Spinal cord (tissue), 10 donors: ENCODE measurements at places on chromosomes 11 and 22. TPM values are rescaled to one million over a fixed set of nuclear protein-coding genes. Genes with fewer than 3 reads are reported as not detected.

Gene KRTAP5-10
- not detected for total RNA-seq

Gene ANGPTL5
- total RNA-seq, result 4.7 TPM

Gene OR52I2
- not detected for total RNA-seq

Gene HOATZ
- total RNA-seq, result 29.5 TPM

Gene RRP7A
- total RNA-seq, result 15.7 TPM

Gene RHOD
- 16.8 TPM for total RNA-seq

Gene MRGPRX3
- total RNA-seq, result 0.50 TPM

Gene MICALL1
- total RNA-seq, result 22.9 TPM

Gene FGF19
- not detected for total RNA-seq

Gene KRTAP5-2
- total RNA-seq, result not detected

Gene DAGLA
- total RNA-seq, result 8.4 TPM

Gene USP2
- 3.0 TPM for total RNA-seq

Gene RCOR2
- 3.0 TPM for total RNA-seq

GRCh38 chr11:65183201-65183891, 1.6 kb downstream of the CAPN1 start:
- DNase-seq, result no peak

DNA sequence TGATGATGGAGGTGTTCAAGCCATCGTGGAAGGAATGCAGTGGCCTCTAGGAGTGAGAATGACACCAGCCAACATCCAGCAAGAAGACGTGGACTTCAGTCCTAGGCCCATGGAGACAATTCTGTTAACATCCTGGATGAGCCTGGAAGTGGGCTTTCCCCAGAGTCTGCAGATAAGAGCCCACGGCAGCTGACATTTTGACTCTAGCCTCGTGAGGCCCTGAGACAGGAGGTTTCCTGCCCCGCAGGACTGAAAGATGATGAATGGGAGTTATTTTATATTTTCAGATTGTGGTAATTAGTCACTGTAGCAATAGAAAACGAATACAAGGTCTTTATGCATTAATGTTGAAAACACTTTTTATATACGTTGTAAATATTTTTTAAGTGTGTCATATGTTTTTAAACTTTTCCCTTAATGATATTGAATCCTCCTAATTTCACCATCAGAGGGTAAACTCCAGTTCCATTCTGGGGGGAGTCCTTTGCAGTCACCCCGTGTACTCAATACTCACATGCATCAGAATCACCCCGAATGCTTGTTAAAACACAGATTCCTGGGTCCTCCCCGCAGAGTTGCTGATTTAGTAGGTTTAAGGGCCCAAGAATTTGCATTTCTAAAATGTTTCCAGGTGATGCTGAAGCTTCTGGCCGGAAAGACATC, 570 bp upstream of the TPCN2 start:
- no peak for DNase-seq

GRCh38 chr11:82775736-82776346, 42.2 kb upstream of the FAM181B start:
- no peak for DNase-seq

- no peak for DNase-seq
These were observed 422 bp downstream of the DENND6B start for GRCh38 chr22:50326225-50326955.

DNA sequence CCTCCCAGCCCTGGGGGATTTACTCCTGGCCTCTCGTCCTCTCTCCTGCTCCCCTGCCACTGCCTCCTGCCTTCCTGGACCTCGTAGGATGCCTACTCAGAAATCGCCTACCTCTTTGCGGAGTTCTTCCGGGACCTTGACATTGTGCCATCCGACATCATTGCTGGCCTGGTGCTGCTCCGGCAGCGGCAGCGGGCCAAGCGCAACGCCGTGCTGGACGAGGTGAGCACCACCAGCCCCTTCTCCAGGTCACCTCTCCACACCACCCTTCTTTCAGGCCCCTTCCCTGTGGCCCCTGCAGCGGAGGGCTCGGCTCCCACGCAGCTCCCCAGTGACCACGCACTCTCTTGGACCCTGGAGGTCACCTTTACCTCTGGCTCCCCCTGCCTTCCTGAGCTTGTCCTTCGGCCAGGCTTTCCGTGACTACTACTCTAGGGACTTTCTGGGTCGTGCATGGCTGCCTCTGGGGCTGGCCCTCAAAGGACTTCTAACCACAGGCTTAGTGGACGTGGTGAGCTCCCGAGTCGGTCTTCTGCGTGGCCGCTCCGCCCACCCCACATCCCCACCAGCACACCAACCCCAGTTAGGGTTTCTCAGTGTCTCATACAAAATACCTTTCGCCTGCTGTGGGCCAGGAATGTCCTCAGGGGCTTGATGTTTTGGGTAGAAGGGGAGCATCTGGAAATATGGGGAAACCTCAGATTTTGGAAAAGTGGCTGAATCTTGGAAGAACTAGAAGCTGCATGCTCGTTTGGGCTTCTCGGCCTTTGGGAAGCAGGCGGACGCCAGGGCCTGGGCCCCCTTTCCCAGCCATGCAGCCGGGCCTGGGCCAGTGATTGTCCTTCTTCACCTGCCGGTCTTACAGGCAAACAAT, 24.1 kb upstream of the MYRF start:
- DNase-seq, result no peak

- DNase-seq, result no peak
These were observed 51.8 kb upstream of the LIN7C start for GRCh38 chr11:27558401-27558800.

DNA sequence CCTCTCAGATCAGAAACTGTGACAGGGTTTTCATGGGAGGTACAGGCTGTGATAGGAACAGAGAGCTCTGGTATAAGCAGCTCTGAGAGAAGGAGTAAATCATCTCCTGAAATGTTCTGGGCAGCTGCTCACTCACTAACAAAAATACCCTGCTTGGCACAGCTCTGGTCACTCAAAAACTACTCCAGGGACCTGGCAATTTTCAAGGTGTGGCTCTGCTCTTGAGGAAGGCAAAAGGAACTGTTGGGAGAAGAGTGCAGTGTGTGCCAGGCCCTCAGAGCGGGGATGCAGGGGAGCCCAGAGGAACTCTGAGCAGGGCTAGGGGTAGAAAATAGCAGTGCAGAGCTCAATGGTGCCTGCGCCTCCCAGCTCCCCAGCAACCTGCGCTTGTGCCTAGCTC, 180.5 kb upstream of the ZBED5 start:
- no peak for DNase-seq

GRCh38 chr11:16846305-16846704, 107.9 kb downstream of the C11orf58 start:
- DNase-seq, result no peak

GRCh38 chr11:16111690-16112089, 244.7 kb downstream of the SOX6 start:
- no peak for DNase-seq

DNA sequence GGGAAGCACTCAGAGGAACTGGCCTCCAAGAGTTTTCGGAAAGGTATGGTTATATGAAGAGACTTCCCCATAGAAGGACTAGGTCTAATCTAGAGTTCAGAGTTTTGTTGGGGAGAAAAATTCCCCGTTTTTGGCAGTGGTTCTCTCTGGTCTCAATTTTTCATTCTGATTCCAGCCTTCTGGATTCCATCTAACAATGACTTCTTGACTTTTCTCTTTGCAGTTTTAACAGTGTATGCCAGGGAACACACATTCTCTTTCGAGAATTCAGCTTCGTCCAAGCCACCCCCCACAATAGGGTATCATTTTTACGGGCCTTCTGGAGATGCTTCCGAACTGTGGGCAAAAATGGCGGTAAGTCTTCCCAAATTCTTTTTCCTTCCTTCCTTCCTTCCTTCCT, 115.6 kb downstream of the CSTPP1 start:
- DNase-seq, result no peak

DNA sequence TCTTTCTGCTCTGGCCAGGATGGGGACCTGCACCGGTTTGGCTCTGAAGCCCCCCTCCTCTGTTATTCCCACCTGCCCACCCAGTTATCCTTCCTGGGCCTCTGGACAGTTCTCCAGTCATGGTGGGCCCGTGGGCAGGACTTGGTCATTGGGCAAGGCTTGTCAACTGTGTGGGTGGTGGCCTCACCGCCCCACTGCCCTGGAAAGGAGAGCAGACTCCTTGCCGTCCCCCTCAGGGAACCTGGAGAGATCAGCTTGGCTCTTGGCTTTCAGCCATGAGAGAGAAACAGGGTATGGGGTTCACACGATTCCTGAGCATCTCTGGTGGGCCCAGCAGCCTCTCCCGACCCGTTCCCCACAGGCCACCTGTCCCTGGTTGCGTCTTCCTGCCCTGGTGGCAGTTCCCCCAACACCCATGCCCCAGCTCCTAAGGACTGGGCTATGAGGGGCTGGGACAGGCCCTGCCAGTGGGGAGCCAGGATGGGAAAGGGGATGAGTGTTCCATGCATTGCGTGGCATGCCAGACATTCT, 92.3 kb downstream of the MORC2 start:
- DNase-seq, result no peak

- no peak for DNase-seq
These were observed 207.5 kb downstream of the PGR start for GRCh38 chr11:100922121-100922520.

- DNase-seq, result no peak
These were observed 12.5 kb upstream of the EXPH5 start for GRCh38 chr11:108606070-108606469.

DNA sequence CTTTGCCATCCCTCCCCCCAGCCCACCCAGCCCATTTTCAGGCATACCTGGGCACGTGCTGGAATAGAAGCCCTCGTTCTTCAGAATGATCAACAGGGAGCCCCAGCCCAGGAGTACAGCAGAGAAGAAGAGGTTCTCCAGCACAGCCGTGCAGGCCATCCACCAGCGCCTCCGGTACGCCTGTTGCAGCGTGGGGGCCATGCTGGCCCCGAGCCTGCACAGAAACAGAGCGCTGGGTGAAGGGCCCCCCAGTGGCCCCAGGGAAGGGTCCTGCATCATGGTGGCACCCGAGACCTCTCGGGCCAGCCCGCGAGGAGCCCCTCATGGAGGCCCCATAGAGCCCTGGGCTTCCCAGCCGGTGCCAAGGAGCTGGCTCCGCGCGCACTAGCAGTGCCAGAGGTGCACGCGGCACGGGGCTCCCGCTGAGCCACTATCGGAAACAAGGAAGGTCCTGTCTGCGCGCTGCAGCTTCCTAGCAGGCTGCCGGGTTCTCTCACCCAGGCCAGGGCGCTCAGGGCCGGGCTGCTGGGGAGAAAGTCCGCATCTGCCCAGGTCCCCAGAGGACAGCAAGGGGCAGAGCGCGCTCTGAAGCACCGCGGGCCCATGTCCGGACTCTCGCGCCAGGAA, 1.5 kb downstream of the SLC43A1 start:
- peak; percentile 50 for DNase-seq

DNA sequence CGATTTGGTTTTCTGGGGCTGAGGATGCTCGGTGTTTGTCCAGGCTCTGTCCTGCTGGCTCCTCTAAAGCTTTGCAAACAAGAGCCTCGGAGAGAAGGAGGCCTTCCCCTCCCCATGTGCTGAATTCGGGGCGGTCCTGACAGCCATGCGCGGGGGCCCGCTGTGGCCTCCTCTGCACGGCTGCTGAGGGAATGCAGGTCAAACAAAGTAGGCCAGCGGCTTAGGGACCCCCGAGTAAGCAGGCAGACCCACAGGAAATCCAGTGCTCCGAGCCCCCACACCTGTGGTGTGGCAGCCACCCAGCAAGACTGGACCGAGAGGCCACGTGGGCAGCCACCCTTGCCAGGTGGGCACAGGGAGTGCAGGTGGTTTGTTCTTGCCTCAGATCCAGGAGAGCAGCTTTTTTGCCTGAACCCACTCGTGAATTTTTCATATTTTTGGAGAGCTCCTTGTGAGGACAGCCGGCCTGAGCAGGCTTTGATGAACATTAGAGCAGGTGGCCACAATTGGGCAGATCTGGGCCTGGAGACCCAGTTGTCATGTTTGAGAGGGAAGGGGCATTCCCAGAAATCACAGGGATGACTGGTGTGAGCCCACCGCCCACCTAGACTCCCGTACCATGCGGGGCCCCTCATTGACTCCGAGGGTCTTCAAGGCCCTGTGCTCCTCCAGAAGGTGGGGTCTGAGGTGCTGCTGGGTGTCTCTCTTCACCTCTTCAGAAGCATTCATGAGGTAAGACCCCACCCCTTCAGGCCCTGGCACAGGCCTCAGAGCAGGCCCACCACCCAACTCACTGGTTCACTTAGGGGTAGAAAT, 43.0 kb upstream of the KCNQ1OT1 start:
- DNase-seq, result no peak

- no peak for DNase-seq
These were observed 203.7 kb downstream of the PGR start for GRCh38 chr11:100925935-100926334.

GRCh38 chr11:92277871-92278270, 53.3 kb downstream of the FAT3 start:
- no peak for DNase-seq

DNA sequence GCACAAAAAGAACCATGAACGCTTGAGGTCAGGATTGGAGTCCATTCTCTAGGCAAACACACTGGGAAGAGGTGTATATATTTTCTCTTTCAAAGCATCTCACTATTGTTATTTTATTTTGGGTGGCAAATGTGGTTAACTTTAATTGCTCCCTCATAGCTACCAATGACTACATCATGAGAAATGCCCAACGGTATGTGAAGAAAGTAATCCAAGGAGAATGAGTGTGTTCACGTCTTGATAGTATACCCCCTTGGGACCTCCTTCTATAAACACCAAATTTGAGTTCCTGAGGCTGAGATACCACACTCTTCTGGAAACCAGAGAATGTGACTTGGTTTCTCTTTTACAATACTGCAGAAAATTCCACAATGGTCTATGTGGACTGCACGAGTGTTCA, 15.8 kb downstream of the OR8D1 start:
- no peak for DNase-seq

- no peak for DNase-seq
These were observed 16.2 kb downstream of the WNT7B start for GRCh38 chr22:45960477-45961386.

GRCh38 chr11:46248289-46249102, 29.0 kb upstream of the CREB3L1 start:
- no peak for DNase-seq

DNA sequence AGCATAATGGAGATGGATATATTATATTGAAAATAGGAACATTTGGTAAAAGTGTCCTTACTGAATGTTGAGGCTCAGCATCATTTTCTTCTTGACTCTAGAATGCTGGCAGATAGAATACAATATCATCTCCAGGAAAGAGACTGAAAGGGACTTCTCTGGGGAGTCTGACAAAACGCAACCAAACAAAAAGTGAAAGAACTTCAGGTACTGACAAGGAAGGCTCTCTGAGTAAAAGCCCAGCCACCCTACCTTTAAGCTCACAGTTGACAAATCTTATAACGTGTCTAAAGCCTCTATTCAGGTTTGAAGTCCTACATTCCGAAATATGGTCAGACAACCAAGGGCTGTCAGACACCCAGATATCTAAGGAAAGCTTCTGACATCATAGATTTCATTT, 590.8 kb downstream of the SOX6 start:
- DNase-seq, result no peak

GRCh38 chr11:112697391-112698178, 263.6 kb upstream of the NCAM1 start:
- DNase-seq, result peak; percentile 95

DNA sequence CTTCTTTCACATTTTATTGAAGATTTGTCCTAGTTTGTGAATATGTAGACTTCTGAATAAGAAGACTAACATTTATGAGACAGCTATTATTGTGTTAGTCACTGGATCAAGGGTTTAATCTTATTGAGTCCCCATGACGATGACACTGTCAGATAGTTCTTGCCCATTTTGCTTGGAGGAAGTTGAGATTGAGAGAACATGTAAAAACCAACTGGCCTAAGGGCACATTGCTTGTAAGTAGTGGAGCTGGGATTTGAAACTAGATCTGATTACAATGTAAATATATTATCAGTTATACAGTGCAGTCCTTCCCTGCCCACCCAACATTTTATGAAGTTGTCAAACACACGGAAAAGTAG, 134.7 kb downstream of the HIPK3 start:
- DNase-seq, result no peak

- peak; percentile 48 for DNase-seq
These were observed 560.9 kb downstream of the MIAT start for GRCh38 chr22:27218012-27218920.
